ENCODE measurements at places on chromosomes 7 and 10.
A peak's percentile ranks its signal among the peaks of the same experiment; 100 is the strongest.

- no peak for DNase-seq
Measured at GRCh38 chr7:98294798-98295382, 13.4 kb downstream of the BRI3 start.

DNA sequence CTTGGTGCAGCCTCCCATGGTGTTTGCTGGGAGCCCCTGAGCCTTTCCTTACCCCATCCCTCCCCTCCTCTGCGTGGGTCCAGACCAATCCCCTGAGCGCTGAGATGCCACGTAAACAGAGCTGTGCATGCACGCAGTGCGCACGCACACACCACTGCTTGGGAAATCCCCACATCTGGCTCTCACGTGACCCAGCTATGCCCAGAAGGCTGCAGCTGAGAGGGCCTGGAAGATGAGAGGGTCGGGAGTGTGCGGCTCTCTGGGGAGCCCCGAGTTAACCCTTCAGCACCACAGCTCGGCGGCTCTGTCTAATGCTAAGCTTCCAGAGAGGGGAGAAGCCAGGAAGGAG, 177.2 kb downstream of the SH3PXD2A start:
- DNase-seq: peak; percentile 62

DNA sequence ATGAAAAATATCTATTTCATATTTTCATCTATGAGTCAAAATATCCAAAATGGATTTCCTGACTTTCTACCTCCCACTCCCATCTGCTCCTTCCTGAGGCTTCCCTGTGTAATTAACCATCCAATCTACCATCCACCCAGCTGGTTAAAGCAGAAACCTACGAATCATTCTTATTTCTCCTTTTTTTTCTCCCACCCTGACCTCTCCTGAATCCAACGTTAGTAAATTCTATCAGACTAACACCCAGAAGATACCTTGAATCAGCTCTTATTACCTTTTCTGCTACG, 3.7 kb upstream of the LIPF start:
- DNase-seq: no peak

DNA sequence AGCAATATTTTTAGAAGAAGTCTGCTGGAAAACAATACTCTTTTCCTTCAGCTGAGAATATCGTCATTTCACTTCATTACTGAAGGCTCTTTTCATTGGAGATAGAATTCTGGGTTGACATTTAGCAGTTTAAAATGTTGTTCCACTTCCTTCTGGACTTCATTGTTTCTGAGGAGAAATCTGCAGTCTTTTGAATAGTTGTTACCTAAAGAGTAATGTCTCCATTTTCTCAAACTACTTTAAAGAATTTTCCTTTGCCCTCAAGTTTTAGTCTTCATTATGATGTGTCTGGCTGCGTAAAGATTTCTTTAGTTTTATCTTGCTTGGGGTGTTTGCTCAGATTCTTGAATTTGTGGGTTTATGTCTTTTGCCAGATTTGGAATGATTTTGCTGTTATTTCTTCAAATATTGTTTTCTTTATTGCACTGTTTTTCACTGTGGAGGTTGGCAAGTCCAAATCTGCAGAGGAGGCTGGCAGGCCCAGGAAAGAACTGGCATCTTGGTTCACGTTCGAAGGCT, 136.3 kb downstream of the DNAJB6 start:
- DNase-seq: no peak

- peak; percentile 51 for DNase-seq
Measured at GRCh38 chr10:125159932-125160855, at the start of gene CTBP2. TSS of gene CTBP2 (minus strand) at chr10:125160563.

- DNase-seq: no peak
Measured at GRCh38 chr7:55172161-55172560, 153.3 kb downstream of the EGFR start.

DNA sequence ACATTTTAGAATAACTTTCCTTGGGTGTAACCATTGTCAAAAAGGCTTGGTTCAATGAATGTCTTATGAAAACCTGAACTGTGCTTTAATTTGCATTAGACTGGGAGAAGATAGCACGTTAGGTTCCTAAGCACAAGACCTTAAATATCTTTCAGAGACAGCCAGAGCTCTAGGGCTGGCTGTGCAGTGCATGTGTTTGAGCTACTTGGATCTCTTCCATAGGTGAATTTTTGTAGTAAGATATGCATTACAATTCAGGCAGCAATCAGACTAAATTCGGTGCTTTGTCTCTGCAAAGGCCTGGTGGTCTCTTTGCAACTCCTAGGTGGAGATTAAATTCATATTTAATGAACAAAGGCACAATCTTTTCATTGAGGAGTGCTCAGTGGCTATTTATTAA, 192.0 kb downstream of the ZNF438 start:
- DNase-seq: no peak

GRCh38 chr7:84390845-84391244, 196.3 kb upstream of the SEMA3A start:
- no peak for DNase-seq

DNA sequence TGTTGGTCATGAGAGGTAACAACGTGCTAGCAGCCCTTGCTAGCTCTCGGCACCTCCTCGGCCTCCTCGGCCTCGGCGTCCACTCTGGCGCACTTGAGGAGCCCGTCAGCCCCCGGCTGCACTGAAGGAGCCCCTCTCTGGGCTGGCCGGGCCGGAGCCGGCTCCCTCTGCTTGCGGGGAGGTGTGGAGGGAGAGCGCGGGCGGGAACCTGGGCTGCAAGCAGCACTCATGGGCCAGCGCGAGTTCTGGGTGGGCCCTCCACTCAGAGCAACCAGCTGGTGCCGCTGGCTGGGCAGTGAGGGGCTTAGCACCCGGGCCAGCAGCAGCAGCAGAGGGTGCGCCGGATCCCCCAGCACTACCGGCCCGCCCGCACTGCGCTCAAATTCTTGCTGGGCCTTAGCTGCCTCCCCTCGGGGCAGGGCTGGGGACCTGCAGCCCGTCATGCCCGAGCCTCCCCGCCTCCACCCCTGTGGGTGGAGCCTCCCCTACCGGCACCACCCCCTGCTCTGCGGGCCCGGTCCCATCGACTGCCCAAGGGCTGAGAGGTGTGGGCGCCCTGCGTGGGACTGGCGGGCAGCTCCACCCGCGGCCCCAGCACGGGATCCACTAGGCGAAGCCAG, 96.1 kb downstream of the PAXIP1 start:
- no peak for DNase-seq

DNA sequence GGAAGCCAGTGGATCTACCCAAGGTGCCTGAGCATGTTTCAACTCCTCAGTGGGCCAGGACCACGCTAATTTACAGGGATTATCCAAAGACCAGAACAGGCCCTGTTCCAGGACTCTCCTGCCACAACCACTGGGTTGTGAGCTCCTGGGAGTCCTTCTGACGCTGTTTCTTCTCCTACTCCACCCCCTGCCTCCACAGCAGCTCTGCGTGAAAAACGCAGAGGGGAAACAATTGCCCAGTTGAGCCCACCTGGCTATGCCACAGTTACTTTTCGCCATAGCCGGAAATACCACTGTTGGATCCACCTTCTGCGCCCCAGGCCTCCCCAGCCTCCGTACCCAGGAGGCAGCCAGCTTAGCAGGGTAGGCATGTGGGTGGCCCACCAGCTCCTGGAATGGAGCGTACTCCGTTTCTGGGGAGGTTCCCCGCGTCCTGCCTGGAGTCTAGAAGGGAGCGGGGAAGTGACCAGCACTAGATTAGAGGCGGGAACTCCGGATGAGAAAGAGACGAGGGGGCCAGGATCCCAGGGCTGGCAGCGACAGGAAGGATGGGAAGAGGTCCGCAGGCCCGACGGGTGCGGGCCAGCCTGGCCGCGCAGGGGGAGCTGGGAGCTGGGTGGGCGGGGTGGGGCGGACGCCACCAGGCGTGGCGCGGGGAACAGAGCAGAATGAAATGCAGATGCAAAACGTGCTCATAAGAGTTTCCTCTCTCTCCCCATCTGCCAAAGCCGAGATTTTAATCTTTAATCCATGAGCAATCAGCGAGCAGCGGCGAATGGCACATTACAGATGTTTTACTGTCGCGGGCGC, 32.1 kb upstream of the PAX2 start:
- DNase-seq: no peak

GRCh38 chr10:51100221-51100620, 25.9 kb downstream of the PRKG1 start:
- DNase-seq: no peak

- DNase-seq: peak; percentile 65
Measured at GRCh38 chr7:3146571-3147226, 103.0 kb upstream of the CARD11 start.

- no peak for DNase-seq
Measured at GRCh38 chr10:47079204-47079580, 168.0 kb downstream of the PTPN20 start.

- DNase-seq: no peak
Measured at GRCh38 chr10:49458869-49459268, 63.0 kb upstream of the DRGX start.

GRCh38 chr10:23606456-23606855, 167.6 kb downstream of the OTUD1 start:
- DNase-seq: no peak

DNA sequence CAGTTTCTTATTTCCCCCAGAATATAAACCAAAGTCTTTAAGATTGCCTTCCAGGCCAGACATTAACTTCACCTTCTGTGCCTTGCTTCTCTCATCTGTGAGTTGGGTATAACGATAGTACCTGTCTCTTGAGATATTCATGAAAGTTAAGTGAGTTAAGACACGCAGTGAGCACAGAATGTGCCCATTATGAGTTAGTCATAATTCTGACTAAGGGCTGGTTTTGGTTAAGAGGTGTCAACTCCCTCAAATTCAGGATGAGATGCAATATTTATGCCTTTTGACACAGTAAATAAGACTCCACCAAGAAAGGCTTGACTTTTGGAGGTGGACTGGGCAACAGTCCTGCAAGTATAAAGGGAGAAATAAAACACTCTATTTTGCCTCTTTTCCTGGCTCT, 528.7 kb upstream of the IGFBP3 start:
- no peak for DNase-seq

DNA sequence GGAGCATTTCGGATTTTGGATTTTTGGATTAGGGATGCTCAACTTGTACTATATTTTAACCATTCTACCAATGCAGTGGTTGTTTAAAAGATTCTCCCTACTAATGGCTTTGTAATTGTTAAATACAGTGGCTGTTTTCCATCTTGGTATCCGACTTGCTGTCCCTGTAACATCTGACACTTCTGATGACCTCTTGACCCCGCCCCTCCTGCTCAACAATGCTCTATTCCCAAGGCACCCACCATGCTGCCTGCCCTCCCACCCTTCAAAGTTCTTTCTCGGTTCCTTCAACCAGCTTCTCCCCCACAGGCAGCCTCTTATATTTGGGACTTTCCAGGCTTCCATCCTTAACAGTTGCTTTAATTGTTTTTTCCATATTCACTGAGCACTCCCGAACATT, 2.0 kb downstream of the PRTFDC1 start:
- DNase-seq: no peak

GRCh38 chr7:22292531-22292930, 64.4 kb downstream of the RAPGEF5 start:
- no peak for DNase-seq

DNA sequence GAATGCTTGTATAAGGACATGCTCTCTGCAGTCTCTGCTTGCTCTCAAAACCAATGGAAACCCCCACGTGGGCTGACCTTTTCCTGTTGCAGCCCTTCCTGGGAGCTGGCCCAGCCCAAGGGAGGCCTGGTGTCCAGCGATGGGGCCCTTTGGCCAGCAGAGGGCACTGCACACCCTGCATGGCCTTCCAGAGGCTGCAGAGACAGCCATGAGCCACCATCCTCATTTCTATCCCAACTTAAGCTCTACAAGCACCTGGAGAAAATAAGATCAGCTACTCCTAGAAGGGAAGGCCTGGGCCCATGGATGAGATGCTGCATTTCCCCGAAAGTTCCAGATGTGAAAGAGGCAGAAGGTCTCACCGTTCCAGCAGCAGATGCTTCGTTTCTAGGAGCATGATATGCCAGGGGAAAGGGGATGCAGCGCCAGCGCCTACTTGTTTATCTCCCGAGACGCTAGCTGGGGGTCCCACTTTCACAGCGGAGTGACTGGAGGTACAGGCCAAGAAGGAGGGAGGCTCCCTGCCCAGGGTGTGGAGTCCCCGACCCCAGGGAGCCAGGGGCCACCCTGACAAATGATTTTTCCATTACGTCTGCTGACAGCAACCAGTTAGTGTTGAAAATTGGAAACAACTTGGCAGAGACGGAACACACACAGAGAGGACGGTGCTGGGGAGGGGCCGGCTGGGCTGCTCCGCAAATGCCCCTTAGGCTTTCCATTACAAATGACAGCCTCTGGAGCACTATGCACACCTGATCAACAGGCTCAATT, 106.4 kb downstream of the ZRANB1 start:
- DNase-seq: peak; percentile 39

DNA sequence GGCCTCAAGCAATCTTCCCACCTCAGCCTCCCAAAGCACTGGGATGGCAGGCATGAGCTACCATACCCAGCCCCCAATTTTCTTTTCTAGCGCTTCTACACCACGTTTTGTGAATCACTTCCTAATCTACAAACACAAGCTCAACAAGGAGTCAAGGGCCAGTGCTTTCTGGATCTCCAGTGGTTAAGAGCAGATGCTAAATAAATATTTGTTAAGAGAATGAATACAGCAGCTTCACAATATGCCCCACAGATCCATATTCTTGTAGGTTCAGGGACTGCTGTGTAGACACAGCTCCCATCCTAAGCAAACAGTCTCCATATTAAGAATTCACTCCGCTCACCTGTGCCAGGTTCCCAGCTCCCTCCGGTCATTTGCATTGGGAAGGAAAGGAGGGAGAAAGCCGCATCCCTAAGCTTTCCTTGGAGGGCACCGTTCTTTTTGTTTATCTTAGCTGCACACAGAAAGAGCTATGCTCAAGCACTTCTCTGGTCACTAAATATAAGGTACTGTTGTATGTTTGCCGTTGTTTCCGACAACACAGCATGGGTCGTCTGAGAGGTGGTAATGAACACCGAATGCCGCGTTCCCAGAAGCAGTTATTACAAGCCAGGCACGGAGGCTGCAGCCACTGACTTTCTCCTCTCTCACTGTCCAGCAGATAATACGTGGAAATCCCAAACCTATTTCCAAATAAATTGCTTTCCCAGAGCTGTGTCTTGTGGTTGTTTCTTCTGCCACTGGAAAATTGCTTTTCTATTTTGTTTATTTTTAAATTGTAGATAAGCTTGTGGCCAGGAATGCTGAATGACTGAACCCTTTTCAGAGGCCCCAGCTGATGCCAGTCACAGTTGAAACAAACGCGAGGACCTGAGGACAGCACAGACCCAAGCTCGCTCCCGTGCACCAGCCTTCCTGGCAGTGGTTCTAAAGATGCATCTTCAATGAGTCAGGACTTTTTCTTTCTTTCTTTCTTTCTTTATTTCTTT, 217.1 kb downstream of the PRPF18 start:
- DNase-seq: no peak

GRCh38 chr10:10919976-10920375, 97.7 kb upstream of the CELF2 start:
- DNase-seq: no peak

- DNase-seq: no peak
Measured at GRCh38 chr10:58700591-58700990, 187.9 kb downstream of the BICC1 start.
